Activated CD4-positive, alpha-beta T cell treated with anti-CD3 and anti-CD28 coated beads for 36 hours (primary cell): ENCODE measurements at places on chromosomes 7 and 10.

DNA sequence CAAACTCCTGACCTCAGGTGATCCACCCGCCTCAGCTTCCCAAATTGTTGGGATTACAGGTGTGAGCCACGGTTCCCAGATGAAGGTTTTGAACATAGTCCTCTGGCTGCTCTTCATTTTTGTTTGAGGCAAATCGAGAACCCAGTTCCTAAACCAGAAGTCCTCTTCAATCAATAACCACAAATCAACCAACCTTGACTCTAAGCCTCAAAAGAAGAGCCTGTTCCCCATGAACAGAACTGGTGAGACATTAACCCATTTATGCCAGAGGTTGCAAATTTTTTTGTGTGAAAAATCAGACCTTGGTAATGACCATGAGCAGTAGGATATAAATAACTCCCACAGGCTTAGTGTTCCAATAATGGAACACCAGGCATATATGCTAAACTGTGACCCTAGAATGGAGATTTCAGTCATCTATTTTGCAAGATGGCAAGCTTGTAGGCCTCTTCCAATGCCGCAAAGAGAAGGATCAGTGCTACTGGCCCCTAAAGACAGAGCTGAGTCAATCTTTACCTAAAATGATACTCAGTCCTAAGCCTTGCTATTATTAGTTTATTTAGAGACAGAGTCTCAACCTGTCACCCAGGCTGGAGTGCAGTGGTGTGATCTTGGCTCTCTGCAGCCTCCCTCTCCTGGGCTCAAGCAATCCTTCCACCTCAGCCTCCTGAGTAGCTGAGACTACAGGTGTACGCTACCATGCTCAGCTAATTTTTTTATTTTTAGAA is 15.9 kb downstream of the KPNA7 start:
- no peak overlapping the region for H3K4me3 ChIP-seq
- DNase-seq = no peak
- H3K27ac ChIP-seq = no peak overlapping the region
- H3K4me1 ChIP-seq = no peaks in the 10 kb centered on the region
- H3K27me3 ChIP-seq = peaks cover 2% of the 10 kb centered on the region

GRCh38 chr10:30589441-30589840 is 40.1 kb downstream of the LYZL2 start:
- no peaks in the 10 kb centered on the region for H3K36me3 ChIP-seq
- H3K27ac ChIP-seq = no peak overlapping the region
- no peaks in the 10 kb centered on the region for H3K4me1 ChIP-seq
- DNase-seq = no peak
- no peak overlapping the region for H3K4me3 ChIP-seq
- H3K27me3 ChIP-seq = peaks cover 11% of the 10 kb centered on the region

GRCh38 chr7:21429786-21430574 is 2.1 kb downstream of the SP4 start:
- H3K4me1 ChIP-seq = peaks cover 62% of the 10 kb centered on the region
- DNase-seq = no peak
- peak overlapping the region; percentile 99 for H3K4me3 ChIP-seq
- H3K27ac ChIP-seq = no peak overlapping the region
- H3K36me3 ChIP-seq = peaks cover 37% of the 10 kb centered on the region
- no peaks in the 10 kb centered on the region for H3K27me3 ChIP-seq

DNA sequence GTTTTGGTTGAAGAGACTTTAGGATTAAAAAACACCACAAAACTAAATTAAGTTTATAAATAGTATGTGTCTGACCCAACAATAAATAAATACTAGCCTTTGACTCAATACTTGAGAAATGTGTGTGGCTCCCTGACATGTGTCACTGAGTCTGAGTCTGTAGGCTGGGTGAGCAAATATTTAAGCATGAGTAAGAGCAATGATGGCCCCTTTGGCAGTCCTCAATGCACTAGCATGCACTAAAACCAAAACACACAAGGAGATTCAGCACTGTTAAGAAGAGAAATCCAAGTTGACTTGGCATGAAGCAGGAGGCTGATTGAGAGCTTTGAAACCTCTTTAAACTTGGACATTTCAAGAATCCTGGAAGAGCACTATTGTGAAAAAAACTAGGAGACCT is 37.1 kb downstream of the CCDC71L start:
- no peak overlapping the region for H3K27ac ChIP-seq
- no peaks in the 10 kb centered on the region for H3K4me1 ChIP-seq
- no peak overlapping the region for H3K4me3 ChIP-seq
- no peak for DNase-seq
- no peaks in the 10 kb centered on the region for H3K36me3 ChIP-seq

DNA sequence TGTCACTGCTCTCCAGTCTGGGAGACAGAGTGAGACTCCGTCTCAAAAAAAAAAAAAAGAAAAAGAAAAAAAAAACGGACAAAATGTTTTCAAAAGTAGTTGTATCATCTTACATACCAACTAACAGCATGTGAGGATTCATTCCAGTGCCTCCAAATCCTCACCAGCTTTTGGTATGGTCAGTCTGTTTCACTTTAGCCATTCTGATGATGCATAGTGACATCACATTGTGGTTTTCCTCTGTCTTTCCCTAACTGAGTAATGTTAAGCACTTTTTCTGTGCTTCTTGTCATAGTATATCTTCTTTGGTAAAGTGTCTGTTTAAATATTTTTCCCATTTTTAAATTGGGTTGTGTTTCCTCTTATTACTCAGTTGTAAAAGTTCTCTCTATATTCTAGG is 251.4 kb upstream of the CTBP2 start:
- no peak overlapping the region for H3K4me3 ChIP-seq
- H3K36me3 ChIP-seq = no peaks in the 10 kb centered on the region
- no peaks in the 10 kb centered on the region for H3K4me1 ChIP-seq
- H3K27ac ChIP-seq = no peak overlapping the region
- no peak for DNase-seq
